Right lobe of liver (tissue), 6 donors: ENCODE measurements at places on chromosomes 3 and 15. TPM values are rescaled to one million over a fixed set of nuclear protein-coding genes. Genes with fewer than 3 reads are reported as not detected.

ALG1L2 gene
- total RNA-seq, result 0.61 TPM

- no peak for DNase-seq
These were observed 47.7 kb downstream of the TNIK start for GRCh38 chr3:171412473-171412872.

- no peak for DNase-seq
These were observed 72.0 kb downstream of the TFG start for GRCh38 chr3:100781301-100781700.

DNA sequence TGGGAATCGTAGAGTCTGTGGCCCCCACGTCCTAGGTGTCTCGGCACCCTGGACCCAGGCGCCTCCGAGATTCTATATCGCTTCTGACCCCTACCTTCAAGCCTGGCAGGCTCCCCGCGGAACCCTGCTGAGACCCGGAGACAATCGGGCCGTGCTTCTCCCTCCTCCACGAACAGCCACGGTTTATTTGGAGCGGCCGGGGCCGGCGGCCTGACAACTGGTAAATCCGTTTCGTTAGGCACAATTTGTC, 1.4 kb downstream of the GATA2 start:
- no peak for DNase-seq
